Glutamatergic neuron (in vitro differentiated cells): ENCODE measurements at places on chromosomes 11 and 22. TPM values are rescaled to one million over a fixed set of nuclear protein-coding genes. Genes with fewer than 3 reads are reported as not detected.

- no peak for DNase-seq
Measured at GRCh38 chr11:110303414-110303826, 7.0 kb upstream of the RDX start.

DNA sequence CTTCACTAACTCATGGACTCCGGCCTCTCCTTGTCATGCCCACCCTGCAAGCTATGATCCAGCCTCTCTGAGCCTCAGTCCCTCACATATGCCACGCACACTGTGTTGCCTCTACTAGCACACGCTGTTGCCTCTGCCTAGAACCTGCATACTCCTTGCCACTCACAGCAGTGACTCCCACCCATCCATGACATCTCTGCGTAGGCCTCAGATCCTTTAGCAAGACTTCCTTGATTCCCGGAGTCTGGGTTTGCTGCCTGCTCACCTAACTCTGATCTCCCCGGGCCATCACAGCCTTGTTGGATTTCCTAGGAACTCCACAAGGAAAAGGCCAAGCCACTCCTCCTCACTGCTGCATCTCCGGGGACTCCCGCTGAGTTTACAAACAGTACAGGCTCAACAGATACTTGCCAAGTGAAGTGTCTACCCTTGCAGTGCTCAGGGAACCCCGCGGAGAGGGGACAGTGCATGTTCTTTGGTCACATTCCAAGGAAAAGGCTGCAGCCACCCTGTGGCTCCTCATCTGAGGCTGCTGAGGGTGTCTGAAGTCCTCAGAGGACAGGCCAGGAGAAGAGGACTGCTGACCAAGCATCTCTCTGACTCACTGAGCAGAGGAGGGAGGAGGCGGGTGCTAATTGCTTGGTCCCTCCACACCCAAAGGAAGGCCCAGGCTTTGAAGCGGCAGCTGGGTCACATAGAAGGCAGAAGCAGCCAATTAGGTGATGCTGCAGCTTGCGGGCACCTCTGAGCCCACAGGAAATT, 42.4 kb upstream of the NAV2 start:
- no peak for DNase-seq

- no peak for DNase-seq
Measured at GRCh38 chr22:22925805-22926369, 38.3 kb downstream of the IGLL5 start.

SCARF2 gene
- total RNA-seq: 3.4 TPM

DNA sequence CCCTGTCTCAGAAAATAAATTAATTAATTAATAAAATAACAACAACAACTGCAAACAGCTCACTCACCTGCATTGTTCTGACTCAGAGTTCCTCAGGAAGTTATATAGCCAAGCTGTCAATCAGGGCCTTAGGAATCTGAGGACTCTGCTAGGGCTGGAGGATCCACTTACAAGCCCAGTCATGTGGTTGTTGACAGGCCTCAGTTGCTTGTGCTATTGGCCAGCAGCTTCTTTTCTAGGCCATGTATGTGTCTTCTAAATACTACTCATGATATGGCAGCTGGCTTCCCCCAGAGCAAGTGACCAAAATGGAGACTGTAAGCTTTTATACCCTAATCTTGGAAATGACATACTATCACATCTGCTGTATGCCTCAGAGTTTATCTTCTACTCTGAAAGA, 20.8 kb upstream of the ATP5MG start:
- DNase-seq: no peak
